ENCODE measurements at places on chromosomes 2 and 18. TPM values are rescaled to one million over a fixed set of nuclear protein-coding genes. Genes with fewer than 3 reads are reported as not detected.
A peak's percentile ranks its signal among the peaks of the same experiment; 100 is the strongest.

GRCh38 chr2:96258166-96259022, 7.4 kb downstream of the TMEM127 start:
- peak; percentile 65 for DNase-seq

DNA sequence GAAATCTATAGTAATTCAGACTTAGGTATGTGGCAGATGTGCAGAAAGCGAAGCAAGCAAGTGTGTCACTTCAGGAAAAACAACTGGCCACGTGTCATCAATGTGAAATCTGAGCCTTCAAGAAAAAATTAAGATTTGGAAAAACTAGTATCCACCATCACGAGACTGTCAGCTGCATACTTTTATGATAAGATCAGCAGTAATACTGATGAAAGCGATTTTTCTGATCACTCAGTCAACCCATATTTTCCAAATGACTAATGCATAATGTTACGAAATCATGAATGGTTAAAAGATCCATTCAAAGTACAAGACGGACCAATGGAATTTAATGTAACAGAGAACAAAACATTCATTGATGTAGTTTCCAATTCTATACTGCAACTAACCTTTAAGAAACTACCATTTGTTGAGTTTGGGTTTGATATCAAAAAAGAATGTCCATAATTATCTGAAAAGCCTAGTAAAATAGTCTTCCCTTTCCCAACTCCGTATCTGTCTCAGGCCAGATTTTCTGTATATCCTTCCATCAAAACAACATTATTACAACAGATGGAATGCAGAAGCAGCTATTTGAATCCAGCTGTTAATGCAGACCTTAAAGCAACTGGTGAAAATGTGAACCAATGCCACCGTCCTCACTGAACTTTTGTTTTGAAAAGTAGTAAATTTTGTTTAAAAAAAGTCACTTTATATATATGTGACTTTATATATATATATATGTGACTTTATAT, 17.0 kb upstream of the BCL2 start:
- peak; percentile 93 for DNase-seq

The MRO gene
- total RNA-seq = not detected

The PLCD4 gene
- total RNA-seq = 6.6 TPM

The RNF152 gene
- total RNA-seq = 0.51 TPM

The XDH gene
- total RNA-seq = 0.51 TPM
